WTC11 (cell line): ENCODE measurements at places on chromosomes 13 and 19.

GRCh38 chr19:1942078-1942933, 1.3 kb downstream of the CSNK1G2 start:
- peak overlapping the region; percentile 92 for H3K27ac ChIP-seq
- H3K4me3 ChIP-seq, result peak overlapping the region; percentile 90
- H3K4me1 ChIP-seq, result peaks cover 25% of the 10 kb centered on the region

DNA sequence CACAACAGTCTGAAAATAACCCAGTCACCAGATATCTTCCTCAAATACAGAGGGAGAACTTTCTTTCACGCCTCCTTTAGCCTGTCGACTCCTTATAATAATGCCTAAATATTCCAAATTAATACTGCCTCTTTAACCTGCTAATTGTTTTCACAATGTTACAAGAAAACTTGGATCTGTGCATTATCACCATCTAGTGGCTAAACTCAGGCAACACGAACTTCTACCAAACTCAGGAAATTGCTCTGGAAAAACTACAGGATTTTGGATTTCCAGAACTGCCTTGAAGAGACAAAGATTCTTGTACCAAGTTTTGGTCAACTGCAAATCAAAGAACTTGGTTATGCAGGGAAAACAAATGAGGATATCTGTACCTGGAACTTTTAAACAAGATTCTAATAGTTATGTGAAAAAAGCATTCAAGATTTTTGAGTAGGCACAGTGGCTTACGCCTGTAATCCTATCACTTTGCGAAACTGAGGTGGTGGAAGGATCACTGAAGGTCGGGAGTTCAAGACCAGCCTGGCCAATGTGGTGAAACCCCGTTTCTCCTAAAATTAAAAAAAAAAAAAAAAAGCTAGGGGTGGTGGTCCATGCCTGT, 10.8 kb downstream of the CLN5 start:
- H3K36me3 ChIP-seq, result peaks cover 12% of the 10 kb centered on the region
- no peak overlapping the region for H3K4me3 ChIP-seq
- H3K27ac ChIP-seq, result no peak overlapping the region

DNA sequence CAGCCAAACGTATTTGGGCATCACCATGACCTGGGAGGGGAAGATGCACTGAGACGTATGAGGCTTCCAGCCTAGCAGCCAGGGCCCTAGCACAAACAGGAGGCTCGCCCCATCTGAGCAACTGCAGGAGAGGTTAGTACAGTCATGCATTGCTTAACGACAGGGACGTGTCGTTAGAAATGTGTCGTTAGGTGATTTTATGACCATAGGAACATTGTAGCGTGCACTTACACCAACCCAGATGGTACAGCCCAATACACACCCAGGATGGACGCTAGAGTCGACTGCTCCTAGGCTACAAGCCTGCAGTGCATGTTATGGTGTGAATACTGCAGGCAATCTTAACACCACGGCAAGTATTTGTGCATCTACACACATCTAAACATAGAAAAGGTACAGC, 9.3 kb downstream of the CD177 start:
- no peak overlapping the region for H3K4me3 ChIP-seq
- peaks cover 28% of the 10 kb centered on the region for H3K4me1 ChIP-seq
- H3K27me3 ChIP-seq, result no peaks in the 10 kb centered on the region; the same call in 1 of the 2 replicates
- H3K27ac ChIP-seq, result no peak overlapping the region
- no peaks in the 10 kb centered on the region for H3K36me3 ChIP-seq

DNA sequence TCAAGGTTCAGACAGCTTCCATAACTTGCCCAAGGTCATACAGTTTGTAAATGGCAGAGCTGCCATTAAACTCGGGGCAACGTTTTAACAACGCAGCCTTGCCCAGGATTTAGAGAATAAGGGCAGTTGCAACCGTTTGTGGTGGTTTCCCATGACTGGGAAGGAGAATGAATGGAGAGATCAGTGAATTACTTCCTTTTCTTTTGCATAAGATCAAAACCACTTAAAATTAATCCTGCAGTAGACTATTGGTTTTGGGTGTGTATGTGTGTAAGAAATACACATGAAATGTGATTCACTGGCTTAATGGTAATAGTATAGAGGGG, 179.1 kb upstream of the MIR17HG start:
- peaks cover 5% of the 10 kb centered on the region; the same call in 1 of the 2 replicates for H3K27me3 ChIP-seq
- H3K27ac ChIP-seq, result no peak overlapping the region
- DNase-seq, result no peak
- H3K4me3 ChIP-seq, result no peak overlapping the region
- peaks cover 9% of the 10 kb centered on the region for H3K4me1 ChIP-seq

GRCh38 chr19:42140125-42140754, 8.0 kb upstream of the POU2F2 start:
- no peak overlapping the region for H3K4me3 ChIP-seq
- H3K36me3 ChIP-seq, result no peaks in the 10 kb centered on the region
- H3K27me3 ChIP-seq, result peaks cover 15% of the 10 kb centered on the region
- peak; percentile 91 for DNase-seq

DNA sequence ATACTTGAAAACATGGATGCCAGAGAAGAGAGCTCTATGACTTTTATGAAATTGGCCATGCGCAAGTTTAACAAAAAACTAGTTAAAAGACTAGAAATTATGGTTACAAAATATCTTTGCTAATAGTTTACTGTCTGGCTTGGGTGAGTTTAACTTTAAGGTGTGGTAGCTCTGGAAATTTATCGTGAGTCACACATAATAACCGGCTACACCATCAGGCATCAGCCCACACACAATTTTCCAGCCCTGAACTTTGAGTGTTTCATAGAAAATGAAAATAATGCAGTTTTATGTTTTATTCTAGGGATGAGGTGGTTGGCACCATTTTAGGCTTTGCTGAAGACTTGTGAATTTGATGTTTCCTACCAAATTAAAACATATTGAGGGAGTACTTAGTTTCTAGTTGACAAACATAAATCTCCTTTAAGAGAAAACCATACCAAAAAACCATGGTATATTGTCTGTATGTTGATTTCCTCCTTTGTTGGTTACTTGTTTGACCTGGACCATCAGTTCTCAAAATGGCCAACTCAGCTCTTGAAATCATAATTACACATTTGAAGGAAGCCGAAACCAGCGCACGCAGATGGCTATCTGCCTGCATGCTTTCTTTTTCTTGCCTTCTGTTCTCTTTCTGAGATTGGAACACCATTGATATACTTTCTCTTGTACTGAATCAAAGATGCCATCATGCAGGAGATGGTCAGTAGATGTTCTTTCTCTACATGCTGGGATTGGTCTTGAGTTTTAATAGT, 125.1 kb downstream of the AKAP11 start:
- no peaks in the 10 kb centered on the region for H3K36me3 ChIP-seq
- no peak for DNase-seq
- no peaks in the 10 kb centered on the region; the same call in 1 of the 2 replicates for H3K27me3 ChIP-seq
- peaks cover 13% of the 10 kb centered on the region for H3K4me1 ChIP-seq
- H3K4me3 ChIP-seq, result no peak overlapping the region

DNA sequence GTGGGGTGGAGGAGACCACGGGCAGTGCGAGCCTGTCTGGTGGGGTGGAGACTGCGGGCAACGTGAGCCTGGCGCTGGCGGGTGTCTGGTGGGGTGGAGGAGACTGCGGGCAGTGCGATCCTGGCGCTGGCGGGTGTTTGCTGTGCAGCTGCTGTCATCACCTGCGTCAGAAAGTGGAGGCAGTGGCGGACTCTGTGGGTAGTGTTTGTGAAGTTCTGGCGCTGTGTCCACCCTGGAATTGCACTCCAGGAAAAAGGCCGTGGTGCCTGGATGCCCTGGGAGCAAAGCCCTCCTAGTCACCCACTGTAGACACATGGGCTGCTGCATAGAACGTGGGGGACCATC, 6.2 kb downstream of the TEX29 start:
- H3K27ac ChIP-seq, result no peak overlapping the region
- no peaks in the 10 kb centered on the region for H3K36me3 ChIP-seq
- H3K4me3 ChIP-seq, result no peak overlapping the region
- no peak for DNase-seq
- no peaks in the 10 kb centered on the region for H3K27me3 ChIP-seq
- H3K4me1 ChIP-seq, result no peaks in the 10 kb centered on the region

GRCh38 chr13:37535501-37535900, 63.1 kb downstream of the POSTN start:
- peaks cover 7% of the 10 kb centered on the region for H3K36me3 ChIP-seq
- no peak for DNase-seq
- no peaks in the 10 kb centered on the region for H3K27me3 ChIP-seq
- H3K27ac ChIP-seq, result no peak overlapping the region
- no peak overlapping the region for H3K4me3 ChIP-seq

GRCh38 chr13:35475960-35476943, at the start of gene MAB21L1:
Gene MAB21L1, minus strand, starts transcription at chr13:35476689. Its CDS starts 551 bp downstream, at chr13:35476138.
- peaks cover 87% of the 10 kb centered on the region for H3K27me3 ChIP-seq
- no peak within 1 kb of the TSS for H3K27ac ChIP-seq
- peaks cover 64% of the 10 kb centered on the region for H3K4me1 ChIP-seq
- DNase-seq, result no peak
- H3K4me3 ChIP-seq, result peak within 1 kb of the TSS; percentile 84

DNA sequence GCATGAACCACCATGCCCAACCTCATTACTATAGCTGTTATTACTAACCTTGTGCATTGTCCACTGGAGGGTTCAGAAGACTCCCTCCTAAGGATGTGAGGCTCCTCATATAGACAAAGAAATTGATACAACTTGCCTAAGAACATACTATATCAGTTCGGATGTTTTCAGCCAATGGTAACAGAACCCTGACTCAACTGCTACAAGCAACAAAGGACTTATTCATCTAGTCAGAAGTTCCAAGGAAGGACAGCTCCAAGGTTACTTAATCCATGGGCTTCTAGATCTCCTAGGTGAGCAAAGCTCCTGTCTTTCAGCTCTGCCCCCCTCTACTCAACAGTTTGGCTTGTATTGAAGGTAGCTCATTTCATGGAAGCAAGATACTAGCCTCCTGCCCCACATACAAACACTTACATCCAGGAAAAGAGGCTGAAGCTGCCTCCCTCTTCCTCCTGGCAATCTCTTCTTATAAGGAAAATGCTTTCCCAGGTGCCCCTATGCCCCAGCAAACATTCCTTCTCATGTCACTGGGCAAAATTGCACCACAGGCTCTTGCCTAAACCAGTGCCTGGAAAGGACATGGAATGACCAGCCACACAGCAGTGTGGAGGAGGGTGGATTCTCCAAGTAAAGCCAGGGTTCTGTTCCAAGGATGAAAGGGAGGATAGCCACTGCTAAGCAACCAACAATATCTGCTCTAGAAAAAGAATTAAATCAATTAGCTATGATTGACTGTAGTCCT, 497.8 kb downstream of the FOXO1 start:
- H3K27ac ChIP-seq, result no peak overlapping the region
- H3K4me1 ChIP-seq, result peaks cover 31% of the 10 kb centered on the region
- DNase-seq, result no peak
- no peak overlapping the region for H3K4me3 ChIP-seq
- H3K27me3 ChIP-seq, result peaks cover 19% of the 10 kb centered on the region

- H3K4me1 ChIP-seq, result peaks cover 31% of the 10 kb centered on the region
- peak; percentile 84 for DNase-seq
- no peaks in the 10 kb centered on the region for H3K27me3 ChIP-seq
- peak within 1 kb of the TSS; percentile 98 for H3K4me3 ChIP-seq
These were observed at the start of the genes MAN2B1 and WDR83 for GRCh38 chr19:12666265-12667048. Gene MAN2B1, minus strand, starts transcription at chr19:12666742. Its CDS starts 41 bp downstream, at chr19:12666701. Gene WDR83, plus strand, starts transcription at chr19:12666807. Its CDS starts 2,984 bp downstream, at chr19:12669791.

DNA sequence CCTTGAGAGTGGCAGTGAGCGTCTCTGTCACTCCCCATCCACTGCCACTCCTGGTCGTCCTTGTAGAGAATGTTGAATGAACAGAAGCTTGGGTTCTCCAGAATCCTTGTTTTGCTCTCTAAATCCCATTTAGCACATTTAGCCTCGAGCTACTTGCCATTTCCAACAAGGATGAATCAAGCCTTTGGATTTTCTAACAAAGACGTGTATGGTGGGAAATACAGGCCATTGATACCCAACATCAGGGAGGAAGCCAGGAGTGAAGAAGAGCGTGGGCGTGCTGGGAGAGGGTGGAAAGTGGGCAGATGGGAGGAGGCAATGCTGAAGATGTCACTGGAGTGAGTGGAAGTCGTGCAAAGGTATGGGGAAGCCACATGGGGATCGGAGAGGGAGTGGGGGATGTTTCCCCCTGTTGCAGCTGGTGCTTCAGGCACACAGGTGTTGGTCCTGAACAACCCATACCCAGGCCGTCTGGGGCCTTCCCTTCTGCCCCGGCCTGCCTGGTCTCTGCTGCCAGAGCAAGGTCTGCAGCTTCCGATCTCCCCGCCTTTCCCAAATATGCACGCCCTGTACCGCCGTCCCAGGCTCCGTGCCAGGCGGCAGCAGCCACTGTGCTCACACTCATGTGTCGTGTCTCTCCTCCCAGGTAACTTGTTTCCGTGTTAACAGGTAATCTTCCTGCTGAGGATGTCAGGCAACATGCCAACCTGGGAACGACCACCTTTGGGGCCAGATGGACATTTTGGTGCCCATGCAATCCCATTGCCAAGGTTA, 48.7 kb downstream of the ZIC5 start:
- H3K27ac ChIP-seq, result no peak overlapping the region
- H3K36me3 ChIP-seq, result no peaks in the 10 kb centered on the region
- H3K4me3 ChIP-seq, result no peak overlapping the region
- H3K4me1 ChIP-seq, result peaks cover 12% of the 10 kb centered on the region

GRCh38 chr13:32666990-32667571, 80.8 kb downstream of the PDS5B start:
- no peaks in the 10 kb centered on the region for H3K27me3 ChIP-seq
- H3K4me3 ChIP-seq, result no peak overlapping the region
- no peaks in the 10 kb centered on the region for H3K36me3 ChIP-seq
- no peaks in the 10 kb centered on the region for H3K4me1 ChIP-seq
- DNase-seq, result no peak
